ENCODE measurements at places on chromosomes 5 and 9.

- DNase-seq = no peak
Observed at GRCh38 chr9:12658531-12659209, 34.5 kb upstream of the TYRP1 start.

- DNase-seq = no peak
Observed at GRCh38 chr5:143850050-143850683, 38.2 kb downstream of the HMHB1 start.

- DNase-seq = no peak
Observed at GRCh38 chr5:73638344-73639095, 12.5 kb downstream of the ARHGEF28 start.

DNA sequence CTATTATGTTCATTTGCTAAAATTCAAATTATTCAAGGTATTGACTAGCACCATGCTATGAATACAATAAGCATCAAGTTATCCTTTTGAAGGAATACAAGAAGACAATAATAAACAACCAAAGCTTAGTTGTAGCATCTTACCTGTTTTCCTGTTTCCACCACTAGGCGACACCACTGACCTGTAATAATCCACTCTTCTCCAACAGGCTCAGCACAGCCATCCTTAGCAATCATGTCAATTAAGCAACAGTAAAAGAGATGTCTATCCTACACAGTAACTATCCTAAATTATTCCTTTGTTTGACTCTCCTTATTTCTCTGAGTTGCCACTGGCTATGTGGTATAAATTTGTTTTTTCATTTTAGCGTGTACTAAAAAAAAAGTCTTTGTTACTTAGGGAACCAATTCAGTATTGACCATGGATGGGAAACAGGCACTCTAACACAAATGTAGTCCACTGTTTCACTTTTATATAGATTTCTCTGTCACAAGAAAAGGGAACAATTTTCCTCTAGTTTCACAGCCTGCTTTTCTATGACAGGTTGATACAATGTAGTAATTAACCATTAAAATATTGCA lies 46.2 kb downstream of the PCA3 start:
- DNase-seq = peak; percentile 44

- DNase-seq = no peak
Observed at GRCh38 chr5:97923496-97923895, 740.4 kb upstream of the RIOK2 start.
